ENCODE measurements at places on chromosomes 4 and X. TPM values are rescaled to one million over a fixed set of nuclear protein-coding genes. Genes with fewer than 3 reads are reported as not detected.

Gene LNX1
- 9.3 TPM for total RNA-seq

Gene C1QTNF7
- total RNA-seq = not detected

Gene TLR2
- 7.8 TPM for total RNA-seq

Gene TRO
- total RNA-seq = not detected

Gene HS6ST2
- 33.7 TPM for total RNA-seq

Gene BTC
- total RNA-seq = 0.09 TPM

Gene COX7B2
- total RNA-seq = not detected

Gene INTU
- 3.0 TPM for total RNA-seq

Gene CENPVL2
- not detected for total RNA-seq

Gene PPEF2
- total RNA-seq = not detected

Gene RHOXF2B
- total RNA-seq = not detected

Gene SORBS2
- total RNA-seq = 47.7 TPM

Gene CNKSR2
- total RNA-seq = not detected

Gene JCHAIN
- not detected for total RNA-seq

Gene MAGEE2
- total RNA-seq = not detected

Gene STATH
- not detected for total RNA-seq

Gene EXOC1L
- not detected for total RNA-seq

Gene MTNR1A
- total RNA-seq = not detected

Gene MAGEA4
- not detected for total RNA-seq

Gene CT45A8
- not detected for total RNA-seq

Gene GUCY1A1
- not detected for total RNA-seq

Gene SLC25A43
- total RNA-seq = 13.4 TPM

Measured in Caco-2 (cell line).